ENCODE measurements at places on chromosomes 6 and 20.
A peak's percentile ranks its signal among the peaks of the same experiment; 100 is the strongest.

GRCh38 chr6:5712349-5713215, 294.1 kb downstream of the NRN1 start:
- no peak for DNase-seq

- peak; percentile 4 for DNase-seq
These were observed 259.2 kb downstream of the UTRN start for GRCh38 chr6:144544266-144544830.

DNA sequence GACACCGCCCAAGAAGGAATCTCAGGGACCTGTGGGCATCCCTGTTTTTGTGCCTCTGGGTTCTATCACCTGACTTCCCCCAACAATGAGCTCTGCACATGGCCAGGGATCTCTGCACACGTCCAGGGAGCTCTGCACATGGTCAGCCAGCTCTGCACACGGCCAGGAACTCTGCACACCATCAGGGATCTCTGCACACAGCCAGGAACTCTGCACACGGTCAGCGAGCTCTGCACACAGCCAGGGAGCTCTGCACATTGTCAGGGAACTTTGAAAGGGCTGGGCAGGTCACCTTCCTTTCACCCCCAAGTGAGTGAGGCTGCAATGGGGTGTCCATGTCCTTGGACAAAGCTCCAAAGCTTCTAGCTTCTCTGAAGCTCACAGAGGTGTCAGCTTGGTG, 5.2 kb upstream of the SLCO4A1 start:
- no peak for DNase-seq

- no peak for DNase-seq
These were observed 185.1 kb downstream of the SMOC2 start for GRCh38 chr6:168626046-168626602.
